NCI-H460 (cell line): ENCODE measurements at places on chromosomes 1 and 21.

DNA sequence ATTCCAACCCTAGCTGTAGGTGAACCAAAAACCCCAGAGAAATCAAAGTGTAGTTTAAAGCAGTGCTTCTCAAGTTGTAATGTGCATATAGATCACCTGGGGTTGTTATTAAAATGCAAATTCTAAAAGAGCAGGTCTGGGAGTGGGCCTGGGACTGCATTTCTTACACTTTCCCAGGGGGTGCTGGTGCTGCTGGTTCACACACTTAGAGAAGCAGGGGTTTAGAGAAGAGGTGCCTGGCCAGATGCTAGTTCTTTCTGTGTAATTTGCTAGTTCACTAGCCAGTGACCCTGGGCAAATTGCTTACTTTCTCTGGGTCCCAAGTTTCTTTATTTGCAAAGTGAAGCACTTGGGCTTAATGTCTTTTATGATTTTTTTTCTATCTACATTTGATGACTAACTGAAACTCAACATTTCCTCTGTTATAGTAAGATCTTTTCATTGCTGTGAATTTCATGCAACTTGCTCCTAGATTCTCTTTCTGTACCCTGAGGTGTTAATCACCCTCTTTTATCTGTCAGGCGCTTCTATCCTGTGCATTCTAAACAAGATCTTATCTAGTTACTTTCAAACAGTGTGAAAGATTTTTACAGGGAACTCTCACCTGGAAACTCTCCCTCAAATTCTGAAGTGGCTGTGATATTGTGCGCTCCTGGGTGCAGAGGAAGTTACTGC lies 141.9 kb upstream of the UBE2U start:
- DNase-seq = no peak

- no peak for DNase-seq
Observed at GRCh38 chr1:86273066-86273465, 116.5 kb upstream of the COL24A1 start.

- no peak for DNase-seq
Observed at GRCh38 chr1:61198554-61198953, 116.2 kb downstream of the NFIA start.

- no peak for DNase-seq
Observed at GRCh38 chr1:151282883-151283725, 1.0 kb downstream of the ZNF687 start.
